ENCODE measurements at places on chromosomes 13 and 19.

GRCh38 chr13:102800145-102801041 is 1.5 kb downstream of the BIVM start:
- DNase-seq = no peak

- DNase-seq = no peak
Measured at GRCh38 chr19:46660008-46660517, 919 bp downstream of the DACT3 start.

- no peak for DNase-seq
Measured at GRCh38 chr13:19268331-19268730, 86.7 kb upstream of the TUBA3C start.

DNA sequence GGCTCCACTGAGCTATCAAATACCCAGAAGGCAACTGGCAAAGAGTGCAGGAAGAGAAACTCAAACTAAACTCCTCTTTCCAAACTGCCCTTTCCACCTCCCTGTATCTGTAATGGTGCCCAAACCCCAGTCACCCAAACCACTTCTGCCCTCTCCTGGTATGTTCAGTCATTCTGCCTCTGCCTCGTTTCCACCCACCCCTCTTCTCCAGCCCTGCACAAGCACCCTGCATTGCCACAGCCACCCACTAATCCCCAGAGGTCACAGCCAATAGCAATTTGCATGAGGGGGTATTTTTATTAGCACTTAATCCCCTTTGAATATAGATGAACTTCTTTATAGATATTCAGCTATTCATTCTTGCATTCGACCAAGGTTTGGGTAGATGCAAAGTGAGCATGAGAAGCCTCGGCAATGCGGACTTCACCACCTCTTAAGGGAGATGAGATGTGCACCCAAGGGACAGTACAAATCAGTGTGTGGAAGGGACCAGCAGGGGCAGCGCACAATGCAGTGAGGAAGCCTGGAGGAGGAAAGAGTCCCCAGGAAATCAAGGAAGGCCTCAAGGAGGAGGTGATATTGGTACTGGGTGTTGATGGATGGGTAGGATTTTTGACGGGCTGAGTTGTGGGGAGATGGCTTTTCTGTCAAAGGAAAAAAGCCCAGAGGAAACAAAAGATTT is 12.4 kb downstream of the TMEM272 start:
- no peak for DNase-seq

- DNase-seq = no peak
Measured at GRCh38 chr19:4456843-4457653, 546 bp downstream of the UBXN6 start.

- no peak for DNase-seq
Measured at GRCh38 chr13:30355384-30355699, 48.0 kb upstream of the KATNAL1 start.

DNA sequence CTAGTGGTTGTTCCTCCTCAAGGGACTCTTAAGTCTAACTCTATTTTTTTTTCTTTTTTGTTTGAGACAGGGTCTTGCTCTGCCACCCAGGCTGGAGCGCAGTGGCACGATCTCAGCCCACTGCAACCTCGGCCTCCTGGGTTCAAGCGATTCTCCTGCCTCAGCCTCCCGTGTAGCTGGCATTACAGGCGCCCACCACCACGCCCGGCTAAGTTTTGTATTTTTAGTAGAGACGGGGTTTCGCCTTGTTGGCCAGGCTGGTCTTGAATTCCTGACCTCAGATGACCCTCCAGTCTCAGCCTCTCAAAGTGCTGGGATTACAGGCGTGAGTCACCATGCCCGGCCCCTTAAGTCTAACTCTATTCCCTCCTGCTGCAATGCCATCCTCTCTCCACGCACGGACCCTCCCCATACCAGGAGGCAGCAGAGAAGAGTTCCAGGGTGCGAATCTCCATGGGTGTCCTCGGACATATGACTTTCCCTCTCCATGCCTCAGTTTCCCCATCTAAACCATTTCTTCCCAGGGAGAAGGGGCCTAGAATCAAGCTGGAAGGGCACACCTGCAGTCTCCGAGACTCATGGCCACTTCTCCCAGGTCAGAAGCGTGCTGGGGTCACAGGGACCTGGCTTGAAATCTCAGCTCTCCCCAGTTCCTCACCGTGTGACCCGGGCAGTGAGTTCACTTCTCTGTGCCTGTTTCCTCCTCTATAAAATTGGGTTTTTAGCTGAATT is 6.0 kb upstream of the BCL3 start:
- DNase-seq = no peak

DNA sequence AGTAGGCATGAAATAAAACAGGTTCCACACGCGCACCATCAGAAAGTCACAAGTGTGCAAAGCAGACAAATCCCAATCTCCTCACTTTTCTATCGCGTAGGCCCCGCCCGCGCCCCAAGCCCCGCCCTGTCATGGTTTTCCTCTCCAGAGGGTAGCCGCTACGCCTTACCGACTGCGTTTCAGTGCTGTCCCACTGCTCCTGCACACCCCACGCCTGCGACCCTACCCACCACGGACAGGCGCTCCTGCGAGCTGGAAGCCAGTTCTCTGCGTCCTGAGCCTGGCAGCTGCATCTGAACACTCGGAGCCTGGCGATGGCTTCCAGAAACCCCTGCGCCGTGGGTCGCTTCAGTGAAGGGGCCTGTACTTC is 379 bp upstream of the ZNF470 start:
- no peak for DNase-seq
